ENCODE measurements at places on chromosomes 1 and 21.

DNA sequence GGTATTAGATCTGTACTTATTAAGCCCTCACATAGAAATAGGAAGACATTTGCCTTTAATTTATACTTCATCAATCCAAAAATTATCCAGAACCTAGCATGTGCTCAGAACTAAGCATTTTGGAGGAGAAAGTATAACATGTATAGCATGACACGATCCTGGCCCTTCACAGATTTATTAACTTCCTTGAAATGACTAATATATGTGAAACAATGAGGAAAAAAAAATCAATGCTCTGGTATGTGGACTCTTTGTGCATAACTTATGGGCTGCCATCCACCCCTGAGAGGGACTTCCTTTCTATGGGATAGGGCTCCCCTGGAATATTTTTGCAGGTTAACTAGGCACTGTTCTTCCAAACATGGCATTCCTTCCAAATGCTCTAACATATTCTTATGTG lies 36.6 kb downstream of the CCDC185 start:
- DNase-seq, result no peak

GRCh38 chr1:100706856-100707255 lies 12.7 kb upstream of the VCAM1 start:
- no peak for DNase-seq

GRCh38 chr1:6069573-6069972 lies 23.9 kb downstream of the KCNAB2 start:
- DNase-seq, result no peak

GRCh38 chr21:39965026-39965425 lies 97.8 kb downstream of the PCP4 start:
- no peak for DNase-seq

GRCh38 chr1:14976256-14976655 lies 177.3 kb upstream of the TMEM51 start:
- DNase-seq, result no peak

- DNase-seq, result no peak
These were observed 295.0 kb downstream of the VAV3 start for GRCh38 chr1:107669996-107670395.

DNA sequence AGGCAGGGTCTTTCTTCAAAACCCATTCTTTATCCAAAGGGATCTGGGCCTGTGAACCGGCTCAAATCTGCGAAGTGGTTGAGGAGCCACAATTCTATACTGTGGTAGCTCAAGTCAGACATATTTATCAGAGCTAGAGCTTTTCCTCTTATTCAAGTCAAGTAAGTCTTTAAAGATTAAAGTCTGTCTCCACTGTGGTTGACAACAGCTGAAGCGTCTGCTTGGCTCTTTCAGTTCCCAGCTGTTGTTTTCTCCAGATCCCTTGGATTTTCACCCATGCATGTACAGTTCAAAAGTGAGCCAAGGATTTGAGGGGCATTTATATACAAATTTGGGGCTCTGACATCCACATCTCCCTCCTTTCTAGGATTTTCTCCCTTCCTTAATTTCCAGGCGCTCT lies 66.9 kb downstream of the C1orf185 start:
- DNase-seq, result no peak

GRCh38 chr1:192535916-192536664 lies 39.5 kb upstream of the RGS1 start:
- no peak for DNase-seq

DNA sequence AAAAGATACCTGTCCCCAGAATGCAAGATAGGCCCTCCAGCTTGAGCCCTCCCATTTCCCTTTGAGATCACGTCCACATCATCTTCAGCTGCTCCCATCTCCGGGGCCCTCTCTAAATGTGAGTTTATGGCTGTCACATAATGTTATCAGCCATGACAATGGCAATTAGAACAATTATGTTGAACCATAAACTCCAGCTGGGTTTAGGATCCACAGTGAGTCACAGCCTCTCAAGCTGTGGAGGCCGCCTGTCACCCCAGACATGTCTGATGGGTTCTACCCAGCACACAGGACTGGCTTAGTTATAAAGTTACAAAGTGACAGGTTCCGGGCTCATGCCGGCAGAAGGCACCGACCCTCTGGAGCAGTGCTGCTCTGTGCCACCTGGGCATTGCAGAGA lies 597.3 kb downstream of the PTPRU start:
- no peak for DNase-seq

- no peak for DNase-seq
These were observed 21.4 kb downstream of the AIM2 start for GRCh38 chr1:159055181-159055641.

- DNase-seq, result no peak
These were observed 285.2 kb upstream of the NEGR1 start for GRCh38 chr1:72567521-72567920.

DNA sequence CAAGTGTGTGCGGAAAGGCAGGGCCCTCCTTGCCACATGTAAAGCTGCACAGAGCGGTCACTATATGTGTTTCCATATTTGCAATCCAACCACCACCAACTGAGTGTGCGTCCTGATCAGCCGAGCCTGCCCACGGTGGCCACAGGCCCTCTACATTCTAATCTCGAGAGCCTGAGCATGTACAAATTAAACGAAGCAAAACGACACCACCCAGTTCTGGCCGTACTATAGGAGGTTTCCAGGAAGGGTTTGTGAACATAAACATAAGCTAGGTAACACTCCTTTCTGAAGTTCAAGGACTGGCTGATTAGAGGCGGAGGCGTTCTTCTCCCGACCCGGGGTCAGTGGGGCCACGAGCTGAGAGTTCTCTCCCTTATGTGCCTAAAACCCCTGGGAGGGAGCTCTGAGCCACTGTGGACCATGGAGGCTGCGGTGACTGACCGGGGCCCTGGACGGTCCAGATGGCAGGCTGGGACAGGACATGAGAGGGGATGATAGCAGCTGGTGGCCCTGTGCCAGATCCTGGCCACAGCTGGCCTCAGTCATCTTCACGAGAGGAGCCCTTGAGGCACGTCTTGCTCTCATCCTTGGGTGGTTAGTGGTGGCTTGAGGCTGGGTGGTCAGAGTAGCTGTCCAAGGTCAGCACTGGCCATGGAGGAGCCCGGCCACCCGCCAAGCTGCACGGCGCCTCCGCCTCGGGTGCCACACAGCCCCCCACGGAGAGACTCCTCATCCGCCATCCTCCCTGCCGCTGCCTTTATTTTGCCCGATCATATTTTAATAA lies 39.1 kb upstream of the TRAPPC10 start:
- DNase-seq, result no peak

GRCh38 chr1:206935491-206936067 lies 10.7 kb downstream of the PIGR start:
- no peak for DNase-seq

- no peak for DNase-seq
These were observed 35.8 kb downstream of the NDUFS5 start for GRCh38 chr1:39061951-39062350.

Data from frontal cortex (tissue), 4 donors.